Brain (organoid and tissue), 16 donors: ENCODE measurements at places on chromosomes 16 and 17.
A peak's percentile ranks its signal among the peaks of the same experiment; 100 is the strongest.

DNA sequence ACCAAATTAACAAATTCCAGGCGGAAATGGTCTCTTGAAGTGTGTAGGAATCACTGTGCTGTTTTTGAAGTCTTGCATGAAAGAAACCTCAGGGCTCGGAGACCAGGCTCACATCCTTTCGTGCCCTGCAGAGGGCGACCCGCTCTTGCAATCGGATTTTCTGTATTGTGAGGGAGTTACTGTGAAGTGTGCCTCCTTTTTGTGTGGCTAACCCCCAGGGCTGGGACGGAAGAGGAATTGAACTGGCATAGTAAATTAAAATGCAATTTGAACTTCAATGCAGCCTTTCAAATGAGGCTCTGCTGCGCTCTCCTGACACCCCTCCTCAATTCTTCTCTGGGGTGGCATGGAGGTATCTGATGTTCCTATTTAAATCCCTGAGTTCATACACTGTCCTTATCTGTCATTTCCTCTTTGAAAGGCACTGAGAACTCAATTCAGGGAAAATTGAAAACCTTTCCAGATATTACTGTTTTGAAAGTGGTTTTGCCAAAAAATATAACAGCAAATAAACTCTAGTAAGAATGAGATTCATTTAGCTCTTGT, 51.5 kb upstream of the MGAT5B start:
- peak; percentile 64 for DNase-seq

GRCh38 chr17:46147296-46147695, 45.9 kb downstream of the KANSL1 start:
- no peak for DNase-seq

GRCh38 chr16:2784358-2785100, 2.8 kb downstream of the PRSS33 start:
- DNase-seq = no peak

DNA sequence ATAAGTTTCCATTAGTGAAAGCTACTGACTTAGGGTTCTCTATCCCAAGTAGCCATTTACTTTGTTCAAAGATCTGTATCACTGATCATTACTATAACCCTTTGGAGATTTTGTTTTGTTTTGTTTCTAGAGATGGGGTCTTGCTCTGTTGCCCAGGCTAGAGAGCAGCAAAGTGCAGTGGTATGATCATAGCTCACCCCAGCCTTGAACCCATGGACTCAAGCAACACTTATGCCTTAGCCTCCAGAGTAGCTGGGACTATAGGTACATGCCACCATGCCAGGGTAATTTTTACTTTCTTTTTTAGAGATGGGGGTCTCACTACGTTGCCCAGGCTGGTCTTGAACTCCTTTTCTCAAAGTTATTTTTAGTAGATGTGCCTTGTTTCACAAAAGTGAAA, 154.7 kb downstream of the KCNJ2 start:
- DNase-seq = no peak
